ENCODE measurements at places on chromosomes 2 and 18.

DNA sequence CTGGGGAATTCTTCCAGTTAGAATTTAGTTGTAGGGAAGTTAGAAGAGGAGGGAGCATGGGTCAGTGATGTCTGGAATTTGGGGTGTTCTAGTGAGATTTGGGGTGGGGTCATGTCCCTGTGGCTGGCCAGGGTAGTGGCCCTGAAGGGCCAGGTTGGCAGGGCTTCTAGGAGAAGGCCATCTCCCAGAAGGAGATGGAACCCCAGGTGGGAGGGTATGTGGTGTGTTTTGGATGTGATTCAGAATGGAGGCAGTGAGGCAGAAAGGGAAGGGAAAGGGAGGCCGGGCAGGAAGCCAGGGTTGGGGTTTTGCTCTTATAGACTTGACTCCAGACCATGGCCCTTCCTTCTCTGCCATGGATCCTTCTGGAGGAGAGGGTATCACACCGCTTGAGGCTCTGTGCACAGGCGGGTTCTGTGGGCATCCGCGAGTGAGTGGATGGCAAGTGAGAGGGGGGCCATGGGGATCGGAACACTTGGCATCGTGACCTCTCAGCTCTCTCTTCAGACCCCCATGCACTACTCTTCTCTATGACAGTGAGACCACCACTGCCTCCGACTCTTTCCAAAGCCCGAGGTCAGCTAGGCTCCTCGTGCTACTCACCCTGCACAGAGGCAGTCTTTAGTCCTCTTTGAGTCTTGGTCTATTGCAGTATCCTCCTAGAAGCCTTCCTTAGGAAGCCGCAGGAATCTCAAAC lies 7.3 kb downstream of the GREB1 start:
- DNase-seq = no peak

GRCh38 chr2:180991820-180992219 lies 11.4 kb downstream of the UBE2E3 start:
- no peak for DNase-seq

- no peak for DNase-seq
Measured at GRCh38 chr2:174971868-174972781, 33.1 kb downstream of the CHN1 start.

DNA sequence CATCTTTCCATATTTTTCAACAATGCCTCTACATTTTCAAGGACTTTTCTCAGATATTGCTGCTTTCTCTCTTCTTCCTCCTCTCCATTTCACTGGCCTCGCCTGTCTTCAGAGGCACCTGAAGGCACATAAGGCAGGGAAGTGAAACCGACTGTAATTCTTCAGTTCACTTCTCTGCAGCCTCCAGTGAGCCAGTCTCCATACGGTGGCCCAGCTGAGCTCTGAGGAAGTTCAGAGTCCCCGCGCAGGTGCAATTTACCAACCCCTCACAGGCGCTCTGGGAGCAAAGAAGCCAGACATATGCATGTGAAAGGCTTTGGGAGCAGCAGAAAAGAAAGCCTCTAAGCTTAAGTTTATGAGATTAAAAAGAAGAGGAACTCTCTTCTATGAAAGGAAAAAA lies 12.4 kb downstream of the KLHL14 start:
- DNase-seq = no peak

DNA sequence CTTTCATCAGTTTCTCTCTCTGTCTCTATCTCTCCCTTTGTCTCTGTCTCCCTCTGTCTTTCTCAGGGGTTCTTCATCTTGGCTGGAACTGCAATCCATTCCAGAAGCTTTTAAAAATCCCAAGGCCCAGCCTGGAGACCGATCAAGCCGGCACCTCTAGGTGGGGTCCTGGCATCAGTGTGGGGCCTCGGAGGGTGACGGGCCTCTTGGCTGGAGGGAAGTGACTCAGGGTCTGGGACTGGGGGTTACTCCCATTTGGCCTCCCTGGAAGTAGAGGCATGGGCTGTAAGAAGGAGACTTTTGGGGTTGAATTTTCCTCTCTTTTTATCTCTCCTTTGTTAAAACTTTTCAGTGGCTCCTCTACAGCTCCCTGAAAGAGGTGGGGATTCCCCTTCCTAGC lies 52.8 kb upstream of the OTOF start:
- no peak for DNase-seq

DNA sequence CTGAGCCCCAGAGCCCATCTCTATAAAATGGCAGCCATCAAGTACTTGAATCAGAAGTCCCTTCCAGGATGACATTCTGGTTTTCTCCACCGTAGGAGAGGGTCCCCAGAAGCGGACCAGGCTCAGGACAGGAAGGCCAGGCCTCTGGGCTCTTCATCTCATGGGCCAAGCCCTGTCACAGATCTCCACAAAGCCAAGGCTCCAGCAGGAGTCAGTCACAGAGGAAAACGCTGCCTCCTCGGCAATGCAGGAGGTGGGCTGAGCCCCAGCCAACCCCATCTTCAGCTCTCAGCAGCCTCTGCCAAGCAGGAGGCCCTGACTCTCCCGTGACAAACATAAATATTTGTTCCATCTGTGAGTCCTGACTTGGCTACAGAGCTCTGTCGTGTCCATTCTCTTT lies 39.4 kb upstream of the GPAT2 start:
- no peak for DNase-seq

DNA sequence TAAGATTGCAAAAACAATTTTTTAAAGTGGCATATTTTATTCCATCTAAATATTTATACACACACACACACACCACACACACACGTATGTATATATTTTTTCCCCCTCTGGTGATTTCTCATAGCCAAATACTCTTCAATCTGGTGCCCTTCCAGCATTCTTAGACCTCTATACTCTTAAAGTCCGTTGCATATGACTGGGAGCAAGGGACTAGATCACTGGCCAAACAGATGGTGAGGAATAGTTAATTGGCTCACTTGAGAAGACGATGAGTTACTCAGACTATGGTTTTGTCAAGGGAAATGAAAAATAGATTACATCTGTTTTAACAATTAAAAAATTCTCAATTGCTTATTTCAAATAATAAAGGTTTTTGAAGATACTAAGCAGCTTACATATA lies 512.5 kb upstream of the LRRTM4 start:
- DNase-seq = no peak

GRCh38 chr2:168710754-168711467 lies 91.5 kb upstream of the NOSTRIN start:
- no peak for DNase-seq

DNA sequence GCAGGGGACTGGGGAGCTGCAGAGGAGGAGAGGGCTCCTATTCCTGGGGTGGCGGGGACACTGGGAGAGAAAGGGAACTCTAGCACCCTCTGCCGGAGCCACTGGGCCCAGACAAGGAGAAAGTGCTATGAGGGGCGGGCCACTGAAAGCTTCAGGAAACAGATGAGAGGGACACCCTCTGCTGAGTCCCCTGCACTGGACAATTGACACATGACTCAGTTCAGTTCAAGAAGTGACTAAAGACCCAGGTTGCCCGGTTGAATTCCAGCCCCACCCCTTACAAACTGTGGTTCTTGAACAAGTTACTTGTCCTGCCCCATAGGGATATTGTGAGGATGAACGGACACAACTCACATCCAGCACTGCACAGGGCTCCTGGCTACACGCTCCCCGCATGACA lies 5.0 kb downstream of the RUFY4 start:
- DNase-seq = no peak

DNA sequence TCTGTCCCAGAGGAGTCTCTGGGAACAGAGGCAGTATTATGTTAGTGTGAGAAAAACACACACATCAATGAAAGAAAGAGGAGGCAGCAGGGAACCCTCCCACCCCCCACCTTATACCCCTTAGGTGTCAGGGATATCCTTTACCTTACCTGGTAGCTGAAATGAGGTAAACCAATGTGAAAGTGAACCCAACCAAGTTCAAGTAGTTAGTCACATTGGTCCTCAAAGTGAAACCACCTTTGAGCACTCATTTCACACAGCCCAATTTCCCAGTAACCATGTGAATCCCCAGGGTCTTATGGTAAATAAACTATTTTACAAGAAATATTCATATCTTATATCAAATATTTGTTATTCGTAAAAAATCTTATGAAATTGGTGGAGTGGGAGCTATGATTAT lies 377.8 kb downstream of the LRATD1 start:
- no peak for DNase-seq
